ENCODE measurements at places on chromosomes 12 and 14. TPM values are rescaled to one million over a fixed set of nuclear protein-coding genes. Genes with fewer than 3 reads are reported as not detected.

The GPR84 gene
- 0.07 TPM for polyA plus RNA-seq

The PLEKHD1 gene
- 4.4 TPM for polyA plus RNA-seq

The KRT8 gene
- 202 TPM for polyA plus RNA-seq

The PTCSC3 gene
- 0.36 TPM for polyA plus RNA-seq

The RASSF8 gene
- polyA plus RNA-seq, result 60.2 TPM

The NEUROD4 gene
- polyA plus RNA-seq, result not detected

The SLC10A1 gene
- polyA plus RNA-seq, result 0.04 TPM

The CEP290 gene
- 29.6 TPM for polyA plus RNA-seq
